ENCODE measurements at places on chromosomes 7 and 10.

DNA sequence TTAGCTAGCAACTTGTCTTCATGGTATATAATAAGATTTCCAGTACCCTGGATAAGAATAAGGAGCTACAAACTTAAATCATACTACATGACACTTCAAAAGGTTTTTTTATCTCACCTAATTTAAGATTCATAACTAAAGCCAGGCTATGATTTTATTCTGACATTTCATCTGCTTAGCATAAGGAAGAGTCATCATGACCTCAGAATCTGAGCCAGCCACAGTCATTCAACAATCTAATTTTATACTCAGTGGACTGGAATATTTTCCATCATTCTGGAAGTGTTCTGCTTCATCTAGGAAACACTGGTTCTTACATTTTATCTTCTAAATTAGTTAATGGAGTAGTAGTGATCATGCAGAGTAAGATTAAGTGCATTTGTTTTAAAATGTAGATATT, 102.1 kb upstream of the KCND2 start:
- DNase-seq: no peak

DNA sequence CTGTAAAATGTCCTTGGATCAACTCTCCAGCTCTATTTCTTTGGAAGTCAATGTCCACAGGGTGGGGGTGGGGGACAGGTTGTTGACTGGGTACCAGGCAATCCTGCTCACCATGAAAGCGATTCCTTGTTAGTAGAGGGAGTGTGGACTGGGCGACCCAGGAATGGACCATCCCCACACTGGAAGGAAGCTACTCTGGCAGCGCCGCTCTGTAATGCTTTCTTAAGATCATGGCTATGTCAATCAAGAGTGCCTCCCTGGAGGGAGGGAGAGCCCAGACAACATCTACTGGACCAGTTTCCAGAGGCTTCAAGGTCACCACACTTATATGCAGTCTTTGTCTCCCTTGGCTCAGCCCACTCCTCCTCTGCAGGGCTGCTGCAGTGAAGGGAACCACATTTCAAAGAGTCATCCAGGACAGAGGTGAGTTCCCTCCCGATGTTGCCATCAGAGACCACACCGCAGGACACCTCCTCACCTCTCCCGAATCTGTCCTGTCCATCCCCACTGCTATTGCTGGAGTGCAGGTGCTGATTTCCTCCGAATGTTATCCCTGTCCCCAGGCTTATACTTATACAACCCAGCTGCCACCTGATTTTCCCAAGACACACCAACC, 6.9 kb downstream of the GIMAP5 start:
- no peak for DNase-seq

- no peak for DNase-seq
Measured at GRCh38 chr7:45986355-45987298, 65.6 kb upstream of the IGFBP3 start.

- DNase-seq: no peak
Measured at GRCh38 chr10:21934307-21934706, 69.2 kb downstream of the DNAJC1 start.

DNA sequence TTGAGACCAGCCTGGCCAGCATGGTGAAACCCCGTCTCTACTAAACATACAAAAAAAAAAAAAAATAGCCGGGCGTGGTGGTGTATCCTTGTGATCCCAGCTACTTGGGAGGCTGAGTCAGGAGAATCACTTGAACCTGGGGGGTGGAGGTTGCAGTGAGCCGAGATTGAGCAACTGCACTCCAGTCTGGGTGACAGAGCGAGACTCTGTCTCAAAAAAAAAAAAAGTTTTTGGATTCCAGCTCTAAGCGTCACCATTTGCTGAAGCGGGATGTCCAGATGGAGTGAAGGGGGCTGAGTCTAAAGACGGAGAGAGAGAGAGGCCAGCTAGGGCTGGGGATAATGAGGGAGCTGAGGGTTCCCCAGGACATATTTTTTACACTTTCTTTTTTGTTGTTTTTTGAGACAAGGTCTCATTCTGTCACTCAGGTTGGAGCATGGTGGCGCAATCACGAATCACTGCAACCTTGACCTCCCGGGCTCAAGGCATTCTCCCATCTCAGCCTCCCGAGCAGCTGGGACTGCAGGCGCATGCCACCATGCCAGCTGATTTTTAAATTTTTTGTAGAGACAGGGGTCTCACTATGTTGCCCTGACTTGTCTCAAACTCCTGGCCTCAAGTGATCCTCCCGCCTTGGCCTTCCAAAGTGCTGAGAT, 9.4 kb upstream of the HK1 start:
- no peak for DNase-seq
